ENCODE measurements at places on chromosomes 12 and 14.

DNA sequence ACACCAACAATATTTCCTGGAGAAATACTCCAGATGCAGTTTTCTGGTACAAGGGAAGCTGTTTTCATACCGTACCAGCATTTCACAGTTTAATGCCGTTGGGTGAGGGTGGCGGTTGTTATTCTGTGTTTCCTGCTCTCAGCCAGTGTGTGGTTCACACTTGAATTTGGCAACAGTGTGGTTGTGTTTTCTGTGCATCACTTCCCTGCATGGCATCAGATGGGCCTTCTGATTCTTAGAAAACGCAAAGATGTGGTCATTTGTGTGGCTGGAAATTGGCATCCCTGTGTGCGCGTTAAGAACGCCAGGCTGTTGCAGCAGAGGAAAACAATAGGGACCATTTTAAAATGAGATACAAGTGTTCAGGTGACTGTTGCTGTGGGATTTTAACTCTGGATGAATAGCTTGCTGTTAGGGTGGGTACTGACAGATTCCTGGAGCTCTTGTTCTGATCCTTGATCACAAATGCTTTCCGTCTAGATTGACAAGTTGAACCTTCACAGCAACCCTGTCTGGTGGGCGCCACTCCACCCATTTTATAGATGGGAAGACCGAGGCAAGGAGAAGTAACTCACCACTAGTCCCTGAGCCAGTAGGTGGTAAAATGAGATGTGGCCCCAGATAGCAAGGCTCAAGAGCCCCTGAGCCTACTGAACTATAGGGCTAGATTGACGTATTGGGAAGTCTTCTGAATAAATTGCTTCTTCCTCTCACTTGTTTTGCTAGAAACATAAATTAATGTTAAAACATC is 231.2 kb downstream of the CHST11 start:
- no peak for DNase-seq

GRCh38 chr12:124006846-124007713 is 34.1 kb downstream of the ZNF664 start:
- no peak for DNase-seq

DNA sequence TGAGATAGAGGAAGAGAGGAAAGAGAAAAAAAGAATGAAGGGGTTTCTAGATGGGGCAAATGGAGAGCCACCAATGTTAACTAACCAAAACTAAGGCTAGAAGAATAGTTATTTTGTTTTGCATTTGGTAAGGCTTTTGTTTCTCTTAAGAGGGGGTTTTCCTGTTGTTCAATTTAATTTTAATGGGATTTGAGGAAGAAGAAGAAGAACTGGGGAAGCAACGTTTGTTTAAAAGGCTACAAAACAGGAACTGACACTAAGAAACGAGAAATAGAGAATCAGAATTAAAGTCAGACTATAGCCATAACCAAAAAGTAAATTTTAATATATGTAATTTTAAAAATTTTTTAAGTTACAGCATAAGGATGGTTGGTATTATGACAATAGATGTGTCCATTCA is 13.7 kb downstream of the TXNDC16 start:
- no peak for DNase-seq

DNA sequence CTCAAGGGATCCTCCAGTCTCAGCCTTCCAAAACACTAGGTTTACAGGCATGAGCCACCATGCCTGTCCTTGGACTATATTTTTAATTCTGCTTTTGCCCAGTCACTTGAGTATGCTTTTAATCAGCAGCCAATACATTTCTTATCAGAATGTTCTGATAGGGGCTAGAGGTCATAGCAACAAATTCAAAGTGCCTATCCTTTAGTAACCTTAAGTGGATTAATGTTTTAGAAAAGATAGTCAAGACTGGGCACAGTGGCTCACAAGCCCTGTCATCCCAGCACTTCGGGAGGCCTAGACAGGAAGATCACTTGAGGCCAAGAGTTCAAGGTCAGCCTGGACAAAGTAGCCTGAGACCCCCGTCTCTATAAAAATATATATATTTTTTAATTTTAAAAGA is 37.1 kb downstream of the CKB start:
- DNase-seq, result no peak

- no peak for DNase-seq
These were observed 104.3 kb downstream of the DUSP6 start for GRCh38 chr12:89247967-89248366.

- DNase-seq, result peak; percentile 76
These were observed 50.9 kb upstream of the CPNE8 start for GRCh38 chr12:38956337-38956736.

DNA sequence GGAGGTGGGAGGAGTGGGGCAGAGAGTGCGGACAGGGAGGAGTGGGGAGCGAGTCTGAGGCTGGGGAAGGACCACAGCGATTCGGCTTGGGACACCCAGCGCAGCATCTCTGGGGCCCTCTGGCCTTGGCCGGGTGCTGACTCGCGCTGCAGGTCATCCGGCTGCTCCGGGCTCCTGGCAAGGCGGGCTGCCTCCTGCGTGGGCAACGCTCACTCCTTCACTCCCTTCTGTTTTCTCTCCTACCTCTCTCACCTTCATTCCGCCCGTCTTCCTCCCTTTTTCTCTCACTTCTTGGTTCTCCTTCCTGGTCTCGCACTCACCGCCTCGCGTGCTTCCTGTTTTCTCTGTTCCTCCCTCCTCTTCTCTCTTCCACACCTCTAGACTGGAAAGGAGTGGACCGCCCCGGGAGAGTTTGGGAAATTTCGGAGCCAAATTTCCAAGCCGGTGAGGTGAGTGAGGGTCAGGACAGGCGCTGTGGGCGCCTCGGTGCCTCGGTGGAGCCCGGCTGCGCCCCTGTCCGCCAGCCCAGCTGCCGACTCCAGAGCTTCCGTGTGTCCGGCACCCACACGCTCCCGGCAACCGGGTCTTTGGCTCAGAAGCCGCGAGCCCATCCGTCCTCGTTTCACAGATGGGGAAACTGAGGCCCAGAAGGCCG is 86.7 kb downstream of the B4GALNT3 start:
- no peak for DNase-seq

DNA sequence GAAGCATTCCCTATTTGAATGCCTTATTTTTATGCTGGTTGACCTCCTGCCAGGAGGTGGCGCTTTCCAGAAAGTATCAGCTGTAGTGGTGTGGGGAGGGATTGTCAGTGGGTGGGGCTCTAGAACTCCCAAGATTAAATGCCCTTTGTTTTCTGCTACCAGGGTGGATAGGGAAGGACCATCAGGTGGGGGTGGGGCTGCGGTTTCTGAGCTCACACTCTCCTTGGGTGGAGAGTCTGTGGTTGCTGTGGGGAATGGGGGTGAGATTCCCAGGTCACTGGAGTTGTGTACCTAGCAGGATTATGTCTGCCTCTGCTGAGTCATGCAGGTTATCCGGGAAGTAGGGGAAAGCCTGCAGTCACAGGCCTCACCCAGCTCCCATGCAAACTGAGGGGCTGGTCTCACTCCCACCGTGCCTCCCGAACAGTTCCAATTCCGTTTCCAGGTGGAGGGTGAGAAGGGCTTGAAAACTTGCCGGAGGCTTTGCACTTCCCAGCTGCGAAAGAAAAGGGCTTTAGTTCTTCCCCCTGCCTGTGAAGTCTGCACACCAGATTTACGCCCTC is 68.3 kb downstream of the ALG10B start:
- DNase-seq, result no peak

- DNase-seq, result no peak
These were observed 224.7 kb upstream of the EGLN3 start for GRCh38 chr14:34175574-34175973.

- no peak for DNase-seq
These were observed 230.9 kb upstream of the ARID2 start for GRCh38 chr12:45498645-45499044.

- DNase-seq, result peak; percentile 61
These were observed 6.1 kb upstream of the FAIM2 start for GRCh38 chr12:49909826-49910225.

DNA sequence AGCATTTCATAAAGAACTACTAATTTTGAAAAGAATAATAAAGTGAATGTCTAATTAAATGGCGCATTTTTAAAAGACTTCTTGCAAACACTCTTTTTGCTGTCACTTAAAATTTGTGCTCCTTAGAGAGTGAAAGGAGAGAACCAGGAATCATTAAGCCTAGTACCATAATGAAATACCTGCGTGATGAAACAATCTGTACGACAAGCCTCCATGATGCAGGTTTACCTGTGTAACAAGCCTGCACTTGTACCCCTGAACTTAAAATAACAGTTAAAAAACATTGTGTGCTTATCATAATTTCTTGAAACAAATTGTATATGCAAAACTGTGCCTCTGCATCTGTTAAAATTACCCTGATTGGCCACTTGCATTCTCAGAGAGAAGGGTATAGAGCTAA is 108.1 kb downstream of the MGAT4C start:
- DNase-seq, result no peak

DNA sequence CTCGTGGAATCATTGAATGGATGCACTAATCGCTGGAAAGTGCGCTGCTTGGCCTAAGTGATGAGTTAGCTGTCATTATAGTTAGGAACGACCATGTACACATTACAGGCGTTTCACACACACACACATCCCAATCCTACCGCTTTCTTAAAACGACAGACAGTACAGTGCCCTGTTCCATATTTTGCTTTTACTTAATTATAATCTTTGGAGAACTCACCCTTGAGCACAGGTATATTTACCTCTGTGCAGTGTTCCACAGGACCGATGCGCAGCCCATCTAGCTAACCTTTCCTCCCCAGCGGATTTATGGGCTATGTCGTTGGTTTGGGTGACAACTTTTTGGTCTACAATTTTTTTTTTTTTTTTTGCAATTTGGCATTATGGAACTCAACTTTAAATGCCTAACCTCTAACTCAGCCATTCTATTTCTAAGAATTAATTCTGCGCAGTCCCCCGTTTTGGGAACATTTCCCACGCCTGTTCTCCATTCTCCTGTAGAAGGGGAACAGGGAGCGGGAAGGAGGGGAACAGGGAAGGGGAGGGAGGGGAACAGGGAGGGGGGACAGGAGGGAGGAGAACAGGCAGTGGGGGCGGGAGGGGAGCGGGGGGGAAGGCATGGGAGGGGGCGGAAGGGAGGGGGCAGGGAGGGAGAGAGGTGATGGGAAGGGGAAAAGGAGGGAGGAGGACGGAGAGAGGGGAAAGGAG is 663 bp upstream of the ULK1 start:
- DNase-seq, result no peak

DNA sequence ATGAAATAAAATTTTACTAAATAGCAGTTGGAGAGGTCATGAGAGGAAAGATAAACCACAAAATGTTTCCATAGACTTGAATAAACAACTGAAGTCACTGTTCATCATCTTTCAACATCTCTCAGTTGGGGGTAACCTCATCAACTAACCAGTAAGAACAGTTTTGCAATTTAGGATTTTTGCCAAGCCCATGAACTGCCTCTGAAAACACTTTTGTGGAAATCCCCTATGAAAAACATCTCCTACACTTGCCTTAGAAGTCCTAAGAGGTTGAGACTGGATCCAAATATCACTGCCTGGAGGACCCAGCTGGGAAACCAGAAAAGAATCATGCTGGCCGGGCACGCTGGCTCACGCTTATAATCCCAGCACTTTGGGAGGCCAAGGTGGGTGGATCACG is 273.1 kb downstream of the C12orf50 start:
- DNase-seq, result peak; percentile 84

DNA sequence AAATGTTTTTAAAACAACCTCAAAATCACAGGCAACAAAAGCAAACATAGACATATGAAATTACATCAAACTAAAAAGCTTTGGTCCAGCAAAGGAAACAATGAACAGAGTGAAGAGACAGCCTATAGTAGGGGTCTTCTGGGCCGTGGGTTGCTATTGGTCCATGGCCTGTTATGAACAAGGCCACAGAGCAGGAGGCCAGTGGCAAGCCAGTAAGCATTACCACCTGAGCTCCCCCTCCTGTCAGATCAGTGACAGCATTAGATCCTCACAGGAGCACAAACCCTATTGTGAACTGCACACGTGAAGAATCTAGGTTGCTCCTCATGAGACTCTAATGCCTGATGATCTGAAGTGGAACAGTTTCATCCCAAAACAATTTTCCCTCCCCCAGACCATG is 174.0 kb downstream of the DIO2 start:
- no peak for DNase-seq

DNA sequence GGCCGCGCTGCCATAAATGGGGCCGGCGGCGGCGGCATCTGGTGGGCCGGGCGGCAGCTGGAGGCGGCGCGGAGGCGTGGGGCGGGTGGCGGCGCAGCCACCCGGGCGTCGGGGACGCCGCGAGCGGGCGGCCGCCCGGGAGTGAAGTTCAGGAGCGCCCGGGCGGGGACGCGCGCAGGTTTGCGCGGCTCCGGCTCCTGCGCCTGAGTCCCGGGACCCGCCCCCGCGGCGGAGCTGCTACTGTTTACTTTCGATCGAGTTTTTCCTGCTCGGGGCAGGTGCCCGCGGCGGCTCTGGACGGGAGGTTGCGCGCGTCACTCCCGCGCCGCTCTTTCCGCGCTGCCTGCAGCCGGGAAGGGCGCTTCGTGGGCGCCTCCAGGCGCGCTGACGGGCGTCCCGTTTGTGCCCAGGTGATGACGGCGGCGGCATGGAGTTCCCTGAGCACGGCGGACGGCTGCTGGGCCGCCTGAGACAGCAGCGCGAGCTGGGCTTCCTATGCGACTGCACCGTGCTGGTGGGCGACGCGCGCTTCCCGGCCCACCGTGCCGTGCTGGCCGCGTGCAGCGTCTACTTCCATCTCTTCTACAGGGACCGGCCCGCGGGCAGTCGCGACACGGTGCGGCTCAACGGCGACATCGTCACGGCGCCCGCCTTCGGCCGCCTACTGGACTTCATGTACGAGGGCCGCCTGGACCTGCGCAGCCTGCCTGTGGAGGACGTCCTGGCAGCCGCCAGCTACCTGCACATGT is at the start of gene ZBTB42:
Gene ZBTB42, plus strand, starts transcription at position 331 of the 749 bp plus-strand sequence. Its CDS starts 97 bp downstream, at position 428.
- DNase-seq, result no peak

GRCh38 chr12:95096378-95096777 is 23.0 kb upstream of the NR2C1 start:
- no peak for DNase-seq

DNA sequence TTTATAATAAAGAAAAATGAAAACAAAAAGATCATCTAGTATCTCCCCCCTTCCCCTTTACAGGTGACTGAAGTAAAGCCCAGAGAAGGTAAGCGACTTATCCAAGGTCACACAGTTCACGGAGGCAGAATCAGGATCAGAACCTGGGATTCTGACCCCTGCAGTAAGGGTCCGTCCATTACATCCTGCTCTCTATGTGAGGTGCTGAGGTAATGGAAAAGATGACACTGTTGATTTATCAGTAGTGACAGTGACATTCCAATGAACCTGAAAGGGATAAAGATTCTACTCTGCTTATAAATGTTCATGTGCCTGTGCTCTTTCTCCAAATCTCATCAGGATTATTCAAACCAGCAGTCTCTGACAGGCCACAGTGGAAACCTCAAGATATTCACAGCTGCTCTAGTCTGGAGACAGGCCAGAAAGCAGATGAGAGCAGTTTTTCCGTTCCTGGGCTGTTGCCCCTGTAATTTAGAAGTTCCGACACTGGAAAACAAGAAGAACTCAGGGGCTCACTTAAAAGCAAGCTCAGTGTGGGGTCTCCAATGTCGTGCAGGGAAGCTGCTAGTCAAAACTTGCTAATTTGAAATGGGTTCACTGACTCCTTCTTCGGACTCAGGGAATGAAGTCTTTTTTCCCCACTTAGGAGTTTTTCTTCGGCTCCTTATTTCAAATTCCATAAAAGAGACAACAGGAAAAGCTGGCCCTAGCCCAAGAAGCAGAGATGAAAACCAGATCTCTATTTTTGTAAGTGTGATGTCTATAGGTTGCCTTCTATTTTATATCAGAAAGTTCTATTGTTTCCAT is 131.8 kb upstream of the EEA1 start:
- DNase-seq, result no peak

Measured in kidney epithelial cell (primary cell).